CD14-positive monocyte (primary cell): ENCODE measurements at places on chromosomes 7 and 10. TPM values are rescaled to one million over a fixed set of nuclear protein-coding genes. Genes with fewer than 3 reads are reported as not detected.

DNA sequence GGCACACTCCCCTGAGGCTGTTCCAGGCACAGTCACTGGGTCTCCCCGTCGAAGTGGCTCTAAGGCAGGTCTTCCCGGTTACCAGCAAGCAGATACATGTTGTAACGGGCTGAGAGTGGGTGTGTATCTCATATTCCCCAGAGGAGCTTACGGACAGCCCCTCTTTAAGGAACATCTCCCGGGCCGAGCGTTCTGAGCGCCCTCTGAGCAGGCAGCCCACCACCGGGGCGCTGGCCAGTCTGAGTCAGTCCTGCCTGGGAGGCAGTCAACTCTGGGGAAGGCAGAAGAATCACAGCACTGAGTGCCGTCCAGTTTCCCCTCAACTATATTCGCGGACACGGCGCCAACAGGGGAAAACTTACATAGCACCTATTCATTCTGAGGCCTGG, 117.4 kb downstream of the LHPP start:
- DNase-seq = no peak
- H3K4me3 ChIP-seq = no peak overlapping the region
- H3K27me3 ChIP-seq = no peaks in the 10 kb centered on the region
- no peaks in the 10 kb centered on the region for H3K36me3 ChIP-seq

GRCh38 chr7:97269741-97270140, 152.2 kb downstream of the SDHAF3 start:
- H3K4me1 ChIP-seq = no peaks in the 10 kb centered on the region
- no peaks in the 10 kb centered on the region for H3K27me3 ChIP-seq
- no peak for DNase-seq
- H3K4me3 ChIP-seq = no peak overlapping the region
- no peak overlapping the region for H3K27ac ChIP-seq

DNA sequence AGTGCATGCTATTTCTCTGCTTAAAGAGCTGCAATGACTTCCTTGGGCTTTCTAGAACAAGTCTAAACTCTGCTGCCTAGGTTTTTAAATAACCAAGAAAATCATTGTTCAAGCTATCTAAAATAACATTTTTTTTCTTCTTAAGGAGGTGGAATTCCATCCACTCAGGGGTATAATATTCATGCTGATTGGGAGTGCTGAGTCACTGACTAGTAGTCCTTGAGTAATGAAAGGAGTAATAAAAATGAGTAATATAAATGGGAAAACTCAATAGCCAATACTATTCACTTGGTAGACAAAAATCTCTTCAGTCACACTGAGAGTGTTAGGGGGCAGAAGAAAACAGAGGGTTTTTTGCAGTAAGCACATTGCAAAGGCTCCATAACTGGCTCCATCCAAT, 72.0 kb downstream of the GFRA1 start:
- no peak overlapping the region for H3K27ac ChIP-seq
- no peak overlapping the region for H3K4me3 ChIP-seq
- DNase-seq = no peak
- H3K27me3 ChIP-seq = no peaks in the 10 kb centered on the region
- no peaks in the 10 kb centered on the region for H3K4me1 ChIP-seq

DNA sequence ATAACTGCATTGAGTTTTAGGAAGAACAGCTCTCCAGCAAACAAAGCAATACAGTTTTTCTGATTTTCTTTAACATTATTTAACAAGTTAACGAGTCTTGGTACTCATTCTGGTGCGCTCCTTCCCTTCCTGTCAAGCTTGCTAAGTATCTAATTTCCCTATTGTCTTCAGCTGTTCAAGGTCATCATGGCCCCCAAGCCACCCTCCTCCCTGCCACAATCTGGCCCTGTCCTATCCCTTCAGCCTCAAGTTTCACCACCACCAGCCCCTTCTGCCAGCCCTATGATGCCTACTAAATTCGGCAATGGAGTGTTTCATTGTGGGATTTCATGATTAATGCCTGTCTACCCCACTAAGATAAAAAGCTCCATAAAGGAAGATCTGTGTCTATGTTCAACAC, 121.0 kb downstream of the SORCS1 start:
- DNase-seq = no peak
- no peak overlapping the region for H3K27ac ChIP-seq
- H3K4me3 ChIP-seq = no peak overlapping the region
- H3K27me3 ChIP-seq = no peaks in the 10 kb centered on the region
- H3K4me1 ChIP-seq = no peaks in the 10 kb centered on the region

DNA sequence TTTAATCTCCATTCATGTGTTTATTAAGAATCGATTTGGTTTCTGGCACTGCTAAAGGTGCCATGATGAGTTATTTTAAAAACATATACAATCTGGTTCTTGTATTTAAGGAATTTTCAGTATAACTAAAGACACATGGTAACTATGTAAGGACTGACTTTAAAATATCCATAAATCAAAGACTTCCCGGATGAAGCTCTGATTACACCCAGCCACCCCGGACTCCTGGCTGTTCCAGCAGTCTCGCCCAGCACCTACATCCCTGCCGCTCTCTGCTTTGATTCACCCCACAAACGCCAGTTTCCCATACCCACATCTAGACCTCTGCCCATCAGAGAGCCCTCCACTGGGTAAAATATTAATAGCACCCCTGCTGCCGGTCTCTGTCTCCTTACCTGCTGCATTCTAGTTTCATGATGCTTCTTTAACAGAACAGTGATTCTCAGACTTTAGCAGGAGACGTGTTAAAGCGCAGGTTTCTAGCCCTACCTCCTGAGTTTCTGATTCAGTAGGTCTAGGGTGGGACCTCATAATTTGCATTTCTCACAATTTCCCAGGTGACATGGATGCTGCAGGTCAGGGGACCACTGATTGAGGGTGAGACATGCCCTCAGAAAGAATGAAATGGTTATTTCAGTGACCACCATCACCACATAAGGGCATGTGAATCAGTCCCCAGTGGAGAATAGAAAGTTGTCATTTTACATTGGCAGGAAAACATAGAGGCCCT, 185.7 kb downstream of the KIAA1217 start:
- no peaks in the 10 kb centered on the region for H3K36me3 ChIP-seq
- no peaks in the 10 kb centered on the region for H3K27me3 ChIP-seq
- H3K4me3 ChIP-seq = no peak overlapping the region
- no peak overlapping the region for H3K27ac ChIP-seq
- no peak for DNase-seq

DNA sequence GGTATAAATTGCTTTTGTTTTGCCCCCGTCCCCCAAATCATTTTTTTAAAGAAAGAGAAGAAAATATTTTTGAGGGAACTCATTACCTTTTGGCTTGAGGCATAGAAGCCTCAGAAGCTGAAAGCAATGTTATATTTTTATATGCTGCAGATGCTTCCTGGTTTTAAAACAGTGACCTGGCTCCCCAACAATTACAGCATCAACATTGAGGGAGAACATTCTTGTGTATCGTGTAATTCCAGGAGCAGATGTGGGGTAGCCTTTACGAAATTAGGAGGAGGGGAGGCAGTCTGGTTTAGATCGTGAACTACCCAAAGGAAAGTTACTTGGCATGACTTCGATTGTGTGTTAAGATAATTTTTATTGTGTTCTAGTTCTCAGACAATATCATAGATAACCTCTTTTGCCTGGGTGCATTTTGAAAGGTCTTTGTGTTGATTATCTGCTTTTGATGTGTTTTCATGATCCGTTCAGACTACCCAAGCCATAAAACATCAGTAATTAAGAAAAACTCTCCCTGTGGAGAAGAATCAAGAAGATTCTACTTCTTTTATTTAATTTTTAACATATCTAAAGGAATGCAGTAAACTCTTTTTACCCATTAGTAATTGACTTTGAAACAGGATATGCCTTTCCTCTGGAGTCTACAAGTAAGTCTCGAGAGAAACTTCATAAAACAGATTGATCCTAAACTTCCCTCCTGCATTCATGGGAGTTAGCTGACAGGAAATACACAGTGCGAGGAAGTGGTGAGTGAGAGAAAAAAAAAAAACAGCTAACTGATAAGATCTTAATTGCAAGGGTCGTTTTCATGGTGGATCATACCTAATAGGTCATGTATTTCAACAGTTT, 141.4 kb downstream of the KIAA1217 start:
- H3K36me3 ChIP-seq = no peaks in the 10 kb centered on the region
- no peaks in the 10 kb centered on the region for H3K4me1 ChIP-seq

DNA sequence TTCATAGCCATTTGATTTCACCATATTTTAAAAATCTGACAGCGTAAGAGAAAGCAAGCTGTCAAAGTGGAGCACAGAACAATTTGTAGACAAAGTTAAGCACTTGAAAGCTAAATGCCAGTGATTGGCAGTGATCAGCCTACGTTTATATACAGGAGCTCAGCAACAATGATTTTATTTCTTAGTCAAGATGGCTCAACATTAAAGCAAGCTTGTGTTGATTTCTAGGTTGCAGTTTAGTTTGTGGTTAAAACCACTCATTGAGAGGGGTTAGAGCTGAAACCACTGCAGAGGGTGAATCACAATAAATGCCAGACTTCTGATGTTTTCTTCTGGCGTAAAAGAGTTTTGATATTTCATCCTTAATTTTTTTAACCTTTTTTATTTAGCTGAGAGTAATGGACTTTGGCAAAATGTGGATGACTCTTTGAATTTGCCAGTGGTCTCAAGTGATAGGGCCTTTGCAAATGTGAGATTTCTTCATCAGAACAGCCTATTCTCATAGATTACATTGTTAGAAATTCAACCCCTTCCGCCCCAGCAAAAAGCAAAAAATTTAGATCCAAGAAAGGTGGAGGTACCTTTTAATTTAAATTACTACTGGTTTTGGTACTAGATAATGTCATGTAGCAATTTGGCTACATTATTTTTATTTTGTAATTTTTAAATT, 73.8 kb downstream of the SHOC2 start:
- peaks cover 14% of the 10 kb centered on the region for H3K36me3 ChIP-seq
- H3K27me3 ChIP-seq = no peaks in the 10 kb centered on the region
- no peaks in the 10 kb centered on the region for H3K4me1 ChIP-seq
- DNase-seq = no peak
- no peak overlapping the region for H3K4me3 ChIP-seq

- H3K4me1 ChIP-seq = peaks cover under 1% of the 10 kb centered on the region
- H3K4me3 ChIP-seq = no peak overlapping the region
- no peaks in the 10 kb centered on the region for H3K36me3 ChIP-seq
- DNase-seq = no peak
- no peak overlapping the region for H3K27ac ChIP-seq
Observed at GRCh38 chr10:86944907-86945306, 12.5 kb downstream of the MMRN2 start.

GRCh38 chr7:150801946-150802771, 1.6 kb downstream of the TMEM176A start:
- H3K4me3 ChIP-seq = no peak overlapping the region
- H3K27ac ChIP-seq = no peak overlapping the region
- peaks cover 2% of the 10 kb centered on the region for H3K27me3 ChIP-seq
- H3K36me3 ChIP-seq = no peaks in the 10 kb centered on the region
- no peak for DNase-seq

- no peak for DNase-seq
- H3K27me3 ChIP-seq = no peaks in the 10 kb centered on the region
- no peak overlapping the region for H3K4me3 ChIP-seq
- H3K27ac ChIP-seq = no peak overlapping the region
- H3K36me3 ChIP-seq = no peaks in the 10 kb centered on the region
Observed at GRCh38 chr10:50432211-50433009, 181.1 kb upstream of the ASAH2 start.

DNA sequence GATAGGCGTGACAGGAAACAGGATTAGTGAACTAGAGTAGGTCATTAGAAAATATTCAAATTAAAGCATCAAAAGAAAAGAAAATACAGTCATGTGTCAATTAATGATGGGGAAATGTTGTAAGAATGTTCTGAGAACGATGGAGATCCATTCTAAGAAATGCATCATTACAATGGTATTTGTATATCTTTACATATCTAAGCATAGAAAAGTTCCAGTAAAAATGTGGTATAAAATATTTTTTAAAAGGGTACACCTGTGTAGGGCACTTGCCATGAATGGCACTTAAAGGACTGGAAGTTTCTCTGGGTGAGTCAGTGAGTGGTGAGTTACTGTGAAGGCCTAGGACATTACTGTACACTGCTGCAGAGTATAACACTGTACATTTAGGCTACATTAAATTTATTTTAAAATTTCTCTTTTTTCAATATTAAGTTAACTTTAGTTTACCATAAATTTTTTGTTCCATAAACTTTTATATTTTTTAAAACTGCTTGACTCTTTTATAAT, 282.5 kb downstream of the BMPER start:
- H3K27me3 ChIP-seq = no peaks in the 10 kb centered on the region
- no peaks in the 10 kb centered on the region for H3K36me3 ChIP-seq
- no peak overlapping the region for H3K27ac ChIP-seq
- no peak overlapping the region for H3K4me3 ChIP-seq
- H3K4me1 ChIP-seq = no peaks in the 10 kb centered on the region
- DNase-seq = no peak

- H3K27me3 ChIP-seq = no peaks in the 10 kb centered on the region
- no peak for DNase-seq
- H3K36me3 ChIP-seq = peaks cover 17% of the 10 kb centered on the region
- no peaks in the 10 kb centered on the region for H3K4me1 ChIP-seq
- H3K27ac ChIP-seq = no peak overlapping the region
Observed at GRCh38 chr7:29360633-29361625, 166.4 kb downstream of the CHN2 start.

GRCh38 chr7:42180806-42181205, 56.2 kb downstream of the GLI3 start:
- H3K4me3 ChIP-seq = no peak overlapping the region
- no peak for DNase-seq
- no peak overlapping the region for H3K27ac ChIP-seq
- no peaks in the 10 kb centered on the region for H3K36me3 ChIP-seq

DNA sequence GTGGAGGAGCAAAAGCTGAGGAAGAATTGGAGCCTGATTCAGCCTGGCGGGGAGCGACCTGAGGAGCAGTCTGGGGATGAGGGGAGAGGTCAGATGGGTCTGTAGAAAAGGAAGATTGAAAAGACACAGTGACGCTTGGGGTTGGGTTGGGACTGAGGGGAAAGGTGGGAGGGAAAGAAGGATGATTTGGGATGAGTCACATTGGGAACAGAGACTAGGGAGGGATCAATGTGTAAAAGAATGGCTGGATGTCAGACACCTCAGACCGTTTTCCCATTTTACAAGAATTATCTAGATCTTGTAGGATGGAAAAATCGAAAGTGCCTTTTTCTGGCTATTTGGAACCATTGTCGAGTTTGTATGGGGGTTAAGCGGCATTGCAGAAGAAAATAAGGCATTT, 1076.5 kb downstream of the DNAJB9 start:
- DNase-seq = no peak
- H3K27ac ChIP-seq = no peak overlapping the region
- H3K4me3 ChIP-seq = no peak overlapping the region
- H3K4me1 ChIP-seq = no peaks in the 10 kb centered on the region

CYP2C19 gene
- not detected for polyA plus RNA-seq

FAM170B gene
- not detected for polyA plus RNA-seq

EEPD1 gene
- polyA plus RNA-seq = 14.4 and 17.5 TPM in 2 replicates

MAGI2 gene
- polyA plus RNA-seq = 0.03 TPM in 2 replicates

ABCA13 gene
- polyA plus RNA-seq = 0.22 and 0.37 TPM in 2 replicates

MET gene
- not detected for polyA plus RNA-seq
